Colonic mucosa (tissue), 4 donors: ENCODE measurements at places on chromosomes 7 and 10.

- DNase-seq: no peak
Measured at GRCh38 chr10:43393606-43394360, 15.2 kb downstream of the HNRNPF start.

GRCh38 chr7:27166531-27167505 lies 1.5 kb upstream of the HOXA9 start:
- no peak for DNase-seq

DNA sequence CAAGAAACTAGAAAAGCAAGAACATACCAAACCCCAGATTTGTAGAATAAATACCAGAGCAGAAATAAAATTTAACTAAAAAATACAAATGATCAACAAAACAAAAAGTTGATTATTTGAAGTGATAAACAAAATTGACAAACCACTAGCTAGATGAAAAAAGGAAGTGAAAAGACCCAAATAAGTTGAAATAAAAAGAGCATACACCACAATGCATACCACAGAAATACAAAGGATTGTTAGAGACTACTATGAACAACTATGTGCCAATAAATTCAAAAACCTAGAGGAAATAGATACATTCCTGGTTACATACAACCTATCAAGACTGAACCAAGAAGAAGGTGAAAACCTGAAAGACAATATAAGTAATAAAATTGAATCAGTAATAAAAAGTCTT lies 333.4 kb downstream of the SH2D4B start:
- DNase-seq: no peak

- no peak for DNase-seq
Measured at GRCh38 chr7:39952803-39953202, 2.7 kb downstream of the CDK13 start.

GRCh38 chr10:101043363-101043707 lies 12.3 kb downstream of the SFXN3 start:
- no peak for DNase-seq

DNA sequence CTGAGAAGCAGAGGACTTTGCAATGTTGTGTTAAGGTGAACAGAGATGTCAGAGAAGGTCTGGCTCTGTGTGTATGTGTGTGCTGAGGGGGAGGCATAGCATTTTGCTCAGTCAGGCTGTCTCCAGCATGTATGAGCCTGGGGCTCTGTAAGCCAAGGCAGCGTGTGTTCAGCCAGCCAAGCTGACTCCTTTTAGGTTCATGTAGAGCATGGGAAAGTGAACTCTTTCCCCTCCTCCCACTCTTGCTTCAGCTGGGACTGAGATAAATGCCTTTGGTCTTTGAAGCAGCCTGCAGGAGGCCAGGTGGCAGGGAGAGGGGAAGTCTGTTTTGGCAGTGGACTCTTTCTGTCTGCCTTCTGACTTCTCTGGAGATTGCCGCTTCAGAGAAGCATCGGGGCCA lies 3.8 kb downstream of the SFXN2 start:
- DNase-seq: no peak

GRCh38 chr7:148151778-148152177 lies 438.8 kb upstream of the C7orf33 start:
- DNase-seq: no peak

- no peak for DNase-seq
Measured at GRCh38 chr7:43868681-43869005, 674 bp downstream of the MRPS24 start.

- no peak for DNase-seq
Measured at GRCh38 chr7:152571068-152571467, 104.9 kb downstream of the XRCC2 start.

- DNase-seq: no peak
Measured at GRCh38 chr7:100888988-100889750, at the start of gene UFSP1. Gene UFSP1, minus strand, starts transcription at chr7:100889715. Its CDS starts 444 bp downstream, at chr7:100889271.

DNA sequence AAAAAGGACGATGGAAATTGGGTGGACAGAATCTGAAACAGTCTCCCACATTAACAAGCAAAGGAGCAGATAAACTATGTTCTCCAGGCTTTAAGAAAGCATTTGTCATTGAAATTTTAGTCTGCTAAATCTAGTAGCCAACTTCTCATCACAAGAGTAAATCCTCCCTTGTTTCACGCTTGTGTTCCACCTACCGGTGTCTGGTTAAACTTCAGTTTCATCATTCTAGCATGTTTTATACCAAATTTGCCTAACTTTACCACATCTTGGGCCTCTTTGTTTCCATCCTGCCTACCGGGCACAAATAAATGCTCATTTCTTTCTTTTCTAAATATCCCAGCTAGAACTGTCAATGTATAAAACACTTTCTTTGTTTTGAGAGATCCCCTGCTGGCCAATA lies 5.8 kb downstream of the LIPA start:
- no peak for DNase-seq

DNA sequence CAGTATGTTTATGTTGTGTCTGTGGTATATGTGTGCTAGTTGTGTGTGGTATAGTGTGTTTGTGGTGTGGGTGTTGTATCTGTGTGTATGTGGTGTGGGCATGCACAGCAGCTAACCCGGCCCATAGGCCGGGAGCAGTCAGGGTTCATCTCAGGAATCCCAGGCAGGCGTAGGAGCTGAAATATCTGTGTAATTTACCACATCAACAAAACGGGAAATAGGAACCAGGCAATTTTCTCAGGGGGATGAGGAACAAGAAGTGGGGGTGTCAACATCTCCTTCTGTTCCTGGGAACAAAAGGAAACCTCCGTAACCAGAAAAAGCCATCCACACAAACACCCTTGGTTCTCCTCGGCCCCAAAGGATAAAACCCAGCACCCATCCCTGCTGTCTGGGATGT lies 24.5 kb upstream of the ZNF488 start:
- no peak for DNase-seq

DNA sequence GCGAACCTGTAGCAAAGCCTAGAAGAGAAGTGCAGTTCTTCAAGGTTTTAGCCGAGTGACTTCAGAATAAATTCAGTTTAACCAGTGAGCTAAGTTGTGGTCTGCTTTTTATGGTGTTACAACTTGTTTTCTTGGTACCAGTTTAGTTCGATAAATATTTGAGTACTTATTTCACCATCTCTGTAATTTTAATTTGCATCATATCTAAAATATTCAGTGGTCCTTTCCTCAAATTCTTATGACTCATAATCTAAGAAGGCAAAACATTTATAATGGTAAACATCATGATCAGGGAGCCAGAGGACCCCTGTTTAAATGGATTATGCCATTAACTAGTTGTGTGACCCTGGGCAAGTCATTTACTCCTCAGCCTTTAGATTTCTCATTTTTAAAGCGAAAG lies 4.1 kb upstream of the BMPER start:
- no peak for DNase-seq

DNA sequence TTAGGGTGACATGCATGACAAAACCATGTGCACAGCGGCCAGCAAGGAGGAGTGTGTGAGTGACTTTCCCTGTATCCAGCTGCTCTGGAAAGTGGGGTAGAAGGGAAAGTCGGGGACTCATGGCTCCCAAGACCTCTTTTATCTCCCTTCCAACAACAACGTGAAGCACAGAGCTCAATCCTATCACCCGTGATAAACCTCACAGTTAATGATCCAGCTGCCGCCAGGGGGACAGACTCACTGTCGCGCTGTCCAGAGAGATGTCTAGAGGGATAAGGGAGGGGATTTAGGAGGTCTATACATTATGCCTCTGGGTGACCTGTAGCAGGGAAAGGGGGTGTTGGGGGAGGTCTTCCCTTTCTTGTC lies 84.0 kb upstream of the SMNDC1 start:
- DNase-seq: no peak

DNA sequence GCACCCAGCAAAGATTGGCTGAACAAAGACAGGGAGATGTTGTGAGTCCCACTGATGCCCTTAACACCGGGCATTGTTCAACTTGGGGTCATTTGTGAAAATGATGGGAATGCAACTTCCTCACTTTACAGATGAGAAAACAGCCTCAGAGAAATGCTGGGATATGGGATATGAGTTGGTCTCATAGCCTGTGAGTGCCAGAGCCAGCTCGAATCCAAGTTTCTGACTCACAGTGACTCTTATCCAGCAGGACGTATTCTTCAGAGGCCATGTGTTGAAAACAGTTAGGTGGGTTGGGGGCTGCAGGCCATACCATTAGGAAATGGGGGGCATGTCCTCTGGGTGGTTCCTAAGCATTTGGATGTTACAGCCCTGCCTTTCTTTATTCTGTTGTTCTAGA lies 45.2 kb downstream of the KIAA1217 start:
- DNase-seq: no peak

DNA sequence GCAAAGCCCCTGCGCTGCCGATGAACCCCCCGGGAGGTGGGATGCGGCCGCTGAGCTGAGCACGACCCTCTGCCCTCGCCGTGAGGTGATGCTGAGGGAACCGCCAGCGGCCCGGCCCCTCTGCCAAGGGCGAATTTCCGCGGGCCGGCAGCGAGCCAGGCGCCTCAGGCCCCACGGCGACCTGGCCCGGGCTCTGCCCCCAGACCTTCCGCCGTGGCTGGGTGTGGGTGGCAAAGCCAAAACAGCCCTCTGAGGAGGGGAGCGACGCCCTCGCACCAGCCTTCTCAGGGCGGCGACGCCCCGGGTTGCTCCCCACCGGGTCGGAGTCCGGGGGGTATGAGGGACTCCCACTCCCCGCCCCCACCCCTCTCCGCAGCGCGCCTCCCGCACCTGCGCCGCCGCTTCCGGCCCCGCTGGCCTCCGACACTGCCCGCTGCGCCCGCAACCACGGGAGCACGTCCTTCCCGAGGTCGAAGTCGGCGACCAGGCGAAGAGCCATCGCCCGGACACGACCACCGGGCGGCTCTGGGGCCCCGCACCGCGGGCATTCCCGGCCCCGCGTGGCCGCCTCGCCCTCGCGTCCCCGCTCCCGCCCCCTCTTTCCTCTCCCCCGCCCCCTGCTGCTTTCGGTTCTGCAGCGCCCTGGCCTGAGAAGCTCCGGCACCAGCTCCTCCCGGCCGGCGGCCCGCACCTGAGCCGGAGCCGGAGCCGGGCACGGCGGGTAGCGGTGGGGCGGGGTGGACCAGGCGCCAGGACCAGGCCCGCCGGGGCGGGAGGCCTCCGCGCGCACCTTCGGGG lies at the start of gene GSAP:
Gene GSAP, minus strand, starts transcription at position 527 of the 798 bp plus-strand sequence. Its CDS starts 28 bp downstream, at position 499.
- DNase-seq: peak; percentile 68

DNA sequence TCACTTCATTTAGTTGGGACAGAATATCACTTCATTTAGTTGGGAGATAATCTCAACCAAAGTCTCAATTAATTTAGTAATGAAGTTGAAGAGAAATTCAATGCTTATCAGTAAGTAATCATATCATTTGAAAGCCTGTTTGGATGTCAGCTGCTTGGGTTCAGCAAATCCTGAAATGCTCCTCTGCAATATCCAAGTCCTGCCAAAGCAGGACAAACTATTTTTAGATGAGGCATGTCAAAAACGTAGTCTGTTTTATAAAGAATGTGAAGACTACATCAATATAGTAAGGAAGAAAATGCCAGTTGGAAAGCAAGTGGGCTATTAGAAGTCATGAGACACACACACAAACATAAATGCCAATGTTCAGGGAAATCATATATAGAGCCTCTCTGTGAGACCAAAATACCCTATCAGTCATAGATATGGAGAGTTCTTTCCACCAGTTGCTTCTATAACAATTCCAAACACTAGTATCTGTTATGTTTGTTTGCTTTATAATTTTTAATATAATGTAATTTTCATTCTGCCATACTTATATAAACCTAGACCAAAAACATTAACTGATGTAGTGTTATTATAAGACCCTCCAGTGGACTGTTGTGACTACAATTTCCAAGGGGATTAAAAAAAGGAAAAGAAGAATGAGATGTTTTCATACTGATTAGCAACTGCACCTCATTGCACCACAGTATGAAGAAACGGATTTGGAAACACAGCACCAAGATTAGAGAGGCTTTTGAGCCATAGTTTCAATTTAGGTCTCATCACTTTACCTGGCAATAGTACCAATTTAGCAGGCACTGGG lies 160.7 kb downstream of the LRRTM3 start:
- DNase-seq: no peak

- no peak for DNase-seq
Measured at GRCh38 chr10:122186816-122187810, 84.0 kb upstream of the BTBD16 start.

DNA sequence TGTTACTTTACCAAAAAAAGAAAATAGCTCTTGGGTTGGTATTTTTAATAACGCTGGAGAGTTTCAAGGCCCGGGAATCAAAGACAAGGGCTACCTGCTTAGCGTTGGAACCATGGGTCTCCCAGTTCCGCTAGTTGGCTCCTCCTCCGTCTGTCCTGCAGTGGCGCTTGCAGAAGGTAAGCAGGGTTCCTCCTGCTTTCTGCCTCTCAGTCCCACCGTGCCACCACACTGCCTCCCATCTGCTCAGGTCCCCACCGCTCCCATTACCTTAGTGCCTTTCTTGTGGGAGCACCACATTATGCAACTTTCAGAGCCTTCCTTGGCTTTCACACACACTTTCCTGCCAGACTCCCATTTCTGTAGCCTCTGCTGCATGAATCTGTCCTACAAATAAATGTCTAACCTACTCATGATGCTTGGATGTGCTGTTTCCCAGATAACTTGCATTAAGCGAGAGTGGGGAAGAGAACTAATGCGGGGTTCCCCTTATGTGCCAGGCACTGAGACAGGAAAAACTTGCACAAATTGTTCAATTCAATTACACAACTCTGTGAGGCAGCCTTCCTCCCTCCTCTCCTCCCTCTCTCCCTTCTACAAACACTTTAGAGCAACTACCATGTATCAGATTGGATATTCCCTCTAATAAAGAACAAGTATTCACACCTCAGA lies 124.5 kb downstream of the AOAH start:
- no peak for DNase-seq

DNA sequence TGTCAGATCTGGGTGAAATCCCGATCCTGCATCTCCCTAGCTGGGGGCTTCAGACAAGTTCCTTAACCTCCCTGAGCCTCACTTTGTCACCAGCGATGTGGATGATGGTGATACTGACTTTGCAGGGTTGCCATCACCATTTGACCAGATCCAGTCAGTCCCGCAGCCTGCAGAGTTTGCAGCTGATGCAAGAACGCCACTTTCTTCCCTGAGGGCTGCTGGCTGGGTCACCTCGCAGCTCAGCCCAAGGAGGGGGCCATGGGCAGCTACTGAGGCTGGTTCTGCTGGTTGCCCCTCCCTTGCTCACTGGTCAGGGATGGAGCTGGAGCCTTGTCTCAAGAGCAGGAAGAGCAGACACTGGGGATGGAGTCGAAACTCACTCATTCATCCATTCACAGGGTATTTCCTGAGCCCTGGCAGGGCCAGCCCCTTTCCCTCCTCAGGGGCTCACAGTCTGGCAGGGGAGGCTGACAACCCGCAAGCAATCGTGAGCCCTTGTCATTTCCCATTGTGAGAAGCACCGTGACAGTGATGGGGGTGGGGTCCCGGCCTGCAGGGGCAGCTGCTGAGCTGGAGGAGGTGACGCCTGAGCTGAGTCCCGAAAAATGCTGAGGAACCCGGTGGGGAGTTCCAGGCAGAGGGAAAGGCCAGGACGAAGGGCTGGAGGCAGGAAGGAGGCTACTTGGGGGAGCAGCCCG lies 111.1 kb upstream of the TCF7L2 start:
- no peak for DNase-seq
